ENCODE measurements at places on chromosomes 7 and 10. TPM values are rescaled to one million over a fixed set of nuclear protein-coding genes. Genes with fewer than 3 reads are reported as not detected.
A peak's percentile ranks its signal among the peaks of the same experiment; 100 is the strongest.

GRCh38 chr7:85074992-85075391 is 111.9 kb downstream of the SEMA3D start:
- ATAC-seq: no peak

DNA sequence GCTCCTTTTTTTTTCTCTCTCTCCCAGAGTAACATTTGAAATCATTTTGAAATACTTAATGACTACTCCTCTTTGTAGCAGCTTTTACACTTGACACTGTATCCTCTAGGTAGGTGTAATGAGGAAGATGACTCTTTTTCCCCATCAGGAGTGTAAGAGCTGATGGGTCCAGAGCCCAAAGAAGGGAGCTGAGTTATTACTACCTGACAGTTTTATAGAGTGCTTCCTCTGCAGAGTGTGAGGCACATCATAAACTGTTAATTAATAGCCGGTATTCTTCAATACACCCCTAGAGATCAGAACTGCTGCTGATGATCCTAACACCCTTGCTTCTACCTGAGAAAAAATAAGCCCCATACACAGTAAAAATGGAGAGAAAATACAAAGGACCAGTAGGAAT is 279.8 kb upstream of the SEMA3A start:
- no peak for ATAC-seq

DNA sequence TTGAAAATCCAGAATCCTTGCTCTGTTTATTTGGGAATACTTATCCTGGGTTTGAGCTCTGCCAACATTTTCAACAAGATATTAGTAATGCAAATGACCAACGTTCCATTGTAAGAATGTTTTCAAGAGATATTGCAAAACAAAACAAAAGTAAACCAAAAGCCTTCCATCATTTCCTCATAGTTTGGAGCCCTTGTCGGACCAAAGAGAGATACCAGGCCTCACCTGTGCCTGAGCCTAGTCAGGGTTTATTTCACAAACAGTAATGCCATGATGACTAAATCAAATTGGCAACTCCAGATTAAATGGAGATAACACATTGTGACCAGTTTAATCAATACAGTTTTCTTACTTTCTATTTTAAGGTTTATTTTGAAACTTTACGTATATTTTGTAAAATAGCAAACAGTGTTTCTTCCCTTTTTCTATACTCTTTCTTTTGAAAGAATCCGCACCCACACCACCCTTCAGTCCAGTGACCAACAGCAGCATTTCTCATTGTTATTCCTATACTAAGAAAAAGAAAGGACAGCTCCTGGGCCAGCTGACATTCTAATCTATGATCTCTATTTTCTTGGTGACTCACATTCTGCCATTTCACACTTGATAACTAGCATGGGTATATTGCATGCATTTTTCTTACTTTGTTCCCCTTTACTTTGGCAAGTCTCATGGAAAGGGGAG is 168.5 kb upstream of the MEOX2 start:
- ATAC-seq: no peak

GRCh38 chr7:5661942-5662341 is 119.5 kb downstream of the RNF216 start:
- ATAC-seq: peak; percentile 34

DNA sequence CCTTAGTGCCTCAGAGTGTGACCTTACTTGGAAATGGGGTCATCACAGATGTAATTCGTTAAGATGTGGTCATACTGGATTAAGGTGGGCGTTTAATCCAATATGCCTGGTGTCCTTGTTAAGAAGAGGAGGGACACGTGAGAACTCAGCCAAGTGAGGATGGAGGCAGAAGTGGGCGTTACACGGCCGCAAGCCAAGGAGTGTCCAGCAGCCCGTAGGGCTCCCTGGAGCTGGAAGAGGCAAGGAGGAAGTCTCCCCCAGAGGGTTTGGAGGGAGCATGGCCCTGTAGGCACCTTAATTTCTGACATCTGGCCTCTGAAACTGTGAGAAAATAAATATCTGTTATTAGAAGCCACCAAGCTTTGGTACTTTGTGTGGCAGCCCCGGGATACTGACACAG is 21.3 kb downstream of the DOCK1 start:
- ATAC-seq: no peak

DNA sequence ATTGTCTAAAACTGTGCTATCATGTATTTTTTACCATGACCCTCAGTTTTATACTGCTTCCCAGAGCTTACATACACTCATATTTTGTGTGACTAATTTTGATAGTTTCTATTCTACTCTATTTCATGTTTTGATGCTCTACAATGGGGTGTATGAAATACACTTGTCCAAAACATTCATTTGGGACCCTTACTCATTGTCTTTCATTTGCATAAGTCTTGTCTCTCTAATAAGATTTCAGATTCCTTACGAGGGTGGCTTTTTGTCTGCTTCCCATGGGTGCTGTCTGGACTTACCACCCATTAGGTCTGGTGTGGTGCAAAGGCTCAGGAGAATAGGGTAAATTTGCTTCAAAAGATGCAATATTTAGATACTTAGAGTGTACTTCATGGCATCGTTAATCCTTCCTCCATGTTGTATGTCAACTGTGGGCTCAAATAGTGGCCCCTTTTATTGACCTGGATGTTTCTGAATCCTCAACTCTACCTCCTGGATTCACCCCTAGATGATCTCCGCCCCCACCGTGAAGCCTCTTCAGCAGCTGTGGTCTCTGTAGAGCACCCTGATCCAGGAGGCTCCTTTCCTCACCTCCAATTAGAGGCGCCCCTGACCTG is 3.6 kb upstream of the GIMAP5 start:
- ATAC-seq: no peak

GRCh38 chr7:53475776-53476175 is 440.3 kb downstream of the POM121L12 start:
- ATAC-seq: no peak

DNA sequence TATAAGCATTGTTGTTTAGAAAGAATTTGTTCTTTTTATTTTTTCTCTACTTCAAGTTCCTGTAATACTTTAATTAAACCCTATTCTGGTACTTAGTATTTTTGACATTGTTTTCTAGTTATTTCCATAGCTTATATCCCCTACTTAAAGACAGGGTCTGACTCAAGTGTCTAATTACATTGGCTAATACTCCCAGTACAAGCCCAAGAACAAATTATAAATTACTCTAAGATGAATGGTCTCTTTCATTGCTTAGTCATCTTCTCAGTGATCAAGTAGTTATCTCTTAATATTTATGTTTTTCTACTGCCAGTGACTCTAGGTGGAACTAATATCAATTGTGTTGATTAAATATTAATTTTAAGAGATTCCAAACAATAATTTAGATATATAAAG is 21.6 kb downstream of the AHR start:
- ATAC-seq: no peak

GRCh38 chr10:67573484-67573883 is 122.5 kb downstream of the CTNNA3 start:
- no peak for ATAC-seq

DNA sequence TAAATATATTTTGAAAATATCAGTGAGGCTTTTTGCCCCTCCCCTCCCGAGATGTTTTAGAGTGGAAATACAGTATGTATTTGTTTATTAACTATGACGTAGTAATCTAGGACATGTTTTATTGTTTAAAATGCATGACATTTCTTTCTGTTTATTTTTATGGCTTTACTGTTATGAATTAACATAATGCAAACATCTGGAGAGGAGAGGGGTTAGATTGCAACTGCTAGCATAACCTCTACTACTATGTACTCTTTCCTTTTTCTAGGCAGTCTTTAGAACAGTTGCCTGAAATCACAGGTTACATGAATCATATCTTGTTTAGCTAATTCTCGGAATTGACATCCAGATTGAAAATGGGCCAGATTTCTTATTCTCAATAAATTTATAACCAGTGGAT is 7.4 kb downstream of the BTAF1 start:
- ATAC-seq: no peak

DNA sequence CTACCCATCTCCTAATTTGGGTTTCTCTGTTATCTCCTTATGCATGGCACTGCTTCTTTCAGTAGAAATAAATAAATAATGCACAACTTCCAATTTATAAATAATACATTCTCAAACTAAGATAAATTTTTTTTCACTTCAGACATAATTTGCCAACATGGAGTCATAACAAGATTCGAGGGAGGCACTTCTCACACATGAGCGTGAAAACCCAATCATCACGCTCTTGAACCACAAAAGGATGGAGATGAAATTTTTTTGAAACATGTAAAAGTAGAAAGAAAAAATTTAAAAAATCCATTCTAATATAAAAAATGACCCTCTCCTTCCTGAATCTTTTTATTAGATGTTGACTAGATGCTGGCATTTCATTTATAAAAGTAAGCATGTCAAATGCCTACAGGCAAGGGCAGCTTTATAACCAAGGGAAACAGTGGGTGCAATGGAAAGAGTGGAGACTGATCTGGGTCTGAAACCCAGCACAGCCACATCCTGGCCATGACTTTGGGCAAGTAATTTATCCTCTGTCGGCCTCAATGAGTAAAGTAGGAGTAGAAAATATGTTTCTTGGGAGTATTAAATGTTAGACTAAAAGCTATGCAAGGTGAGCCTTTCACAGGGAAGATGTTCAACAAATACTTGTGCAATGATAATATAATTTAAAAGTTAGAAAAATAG is 185.0 kb downstream of the STK31 start:
- ATAC-seq: no peak

DNA sequence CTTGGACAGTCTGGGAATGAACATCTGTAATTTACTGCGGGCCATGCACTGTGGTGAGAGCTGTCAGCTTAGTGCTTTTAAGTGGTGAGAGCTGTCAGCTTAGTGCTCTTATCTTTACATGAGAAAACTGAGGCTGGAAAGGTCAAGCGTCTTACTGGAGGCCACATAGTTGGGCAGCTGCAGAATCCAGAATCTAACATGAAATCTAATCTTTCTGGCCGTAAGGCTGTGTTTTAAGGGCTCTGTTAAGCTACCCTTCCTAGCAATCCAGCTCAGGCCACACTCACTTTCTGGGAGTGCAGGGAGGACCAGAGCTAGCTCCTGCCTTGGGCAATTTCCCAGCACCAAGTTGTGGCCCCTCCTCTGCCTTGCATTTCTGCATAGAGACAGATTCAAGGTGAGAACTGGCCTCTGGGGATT is 70.2 kb downstream of the SORCS3 start:
- ATAC-seq: no peak

DNA sequence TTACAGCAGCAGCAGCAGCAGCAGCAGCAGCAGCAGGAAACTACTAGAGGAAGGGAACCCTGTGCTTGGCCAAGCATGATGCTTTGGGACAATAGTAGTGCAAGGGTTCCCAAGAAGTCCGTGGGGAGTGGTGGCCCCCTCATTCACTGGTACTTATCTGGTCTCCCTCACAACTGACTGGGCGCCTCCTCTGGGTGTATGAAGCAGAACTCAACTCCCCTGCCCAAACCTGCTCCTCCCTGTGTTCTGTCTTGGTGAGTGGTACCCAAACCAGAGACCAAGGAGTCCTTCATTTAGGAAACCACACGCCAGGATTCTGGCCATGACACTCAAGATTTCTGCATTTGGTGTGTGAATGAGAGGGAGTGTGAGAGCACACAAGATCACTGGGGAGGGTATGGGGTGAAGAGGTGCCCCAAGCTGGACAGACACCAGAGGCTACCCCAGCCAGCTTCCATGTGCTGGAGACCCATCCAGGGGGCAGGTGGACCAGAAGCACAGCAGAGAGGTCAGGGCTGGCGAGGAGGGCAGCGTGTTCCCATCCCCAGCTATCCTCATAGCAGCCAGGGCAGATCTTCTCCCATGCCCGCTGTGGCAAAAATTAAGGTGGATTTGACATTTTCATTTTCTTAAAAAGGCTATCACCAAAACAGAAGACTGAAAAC is 10.6 kb upstream of the ZNF777 start:
- ATAC-seq: no peak

DNA sequence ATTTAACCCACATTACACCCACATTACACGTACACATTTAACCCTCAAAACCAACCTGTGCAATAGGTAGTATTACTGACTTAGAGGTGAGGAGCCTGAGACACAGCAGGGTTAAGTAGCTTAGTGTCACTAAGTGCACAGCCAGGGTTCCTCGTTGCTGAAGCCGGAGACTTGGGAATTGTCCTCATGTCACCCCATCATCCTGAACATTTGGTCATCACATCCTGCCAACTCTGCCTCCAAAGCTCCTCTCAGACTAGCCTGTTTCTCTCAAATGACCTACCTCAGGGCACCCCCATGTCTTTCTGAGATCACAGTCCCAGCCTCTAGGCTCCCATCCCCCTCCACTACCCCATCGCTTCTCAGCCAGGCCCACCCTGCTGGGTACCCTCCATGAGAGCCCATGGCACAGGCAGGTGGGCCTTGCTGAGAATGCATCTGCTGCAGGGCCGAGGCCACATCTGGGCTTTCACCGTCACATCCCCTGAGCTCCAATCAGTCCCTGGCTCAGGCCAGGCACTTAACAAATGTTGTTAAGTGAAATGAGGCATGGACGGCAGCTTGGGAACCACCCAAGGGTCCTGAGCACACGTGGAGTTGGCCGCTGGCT is 21.1 kb upstream of the PCBD1 start:
- ATAC-seq: no peak

DNA sequence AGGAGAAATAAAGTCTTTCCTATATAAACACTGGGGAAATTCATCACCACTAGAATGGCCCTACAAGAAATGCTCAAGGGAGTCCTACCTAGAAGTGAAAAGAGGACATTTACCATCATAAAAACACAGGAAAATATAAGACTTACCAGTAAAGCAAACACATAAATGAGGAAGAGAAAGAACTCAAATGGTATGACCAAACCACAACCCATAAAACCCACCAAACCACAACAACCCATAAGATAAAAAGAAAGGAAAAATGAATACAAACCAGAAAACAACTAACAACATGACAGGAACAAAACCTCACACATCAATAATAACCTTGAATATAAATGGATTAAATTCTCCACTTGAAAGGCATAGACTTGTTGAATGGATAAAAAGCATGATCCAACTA is 71.9 kb upstream of the DIP2C start:
- no peak for ATAC-seq

DNA sequence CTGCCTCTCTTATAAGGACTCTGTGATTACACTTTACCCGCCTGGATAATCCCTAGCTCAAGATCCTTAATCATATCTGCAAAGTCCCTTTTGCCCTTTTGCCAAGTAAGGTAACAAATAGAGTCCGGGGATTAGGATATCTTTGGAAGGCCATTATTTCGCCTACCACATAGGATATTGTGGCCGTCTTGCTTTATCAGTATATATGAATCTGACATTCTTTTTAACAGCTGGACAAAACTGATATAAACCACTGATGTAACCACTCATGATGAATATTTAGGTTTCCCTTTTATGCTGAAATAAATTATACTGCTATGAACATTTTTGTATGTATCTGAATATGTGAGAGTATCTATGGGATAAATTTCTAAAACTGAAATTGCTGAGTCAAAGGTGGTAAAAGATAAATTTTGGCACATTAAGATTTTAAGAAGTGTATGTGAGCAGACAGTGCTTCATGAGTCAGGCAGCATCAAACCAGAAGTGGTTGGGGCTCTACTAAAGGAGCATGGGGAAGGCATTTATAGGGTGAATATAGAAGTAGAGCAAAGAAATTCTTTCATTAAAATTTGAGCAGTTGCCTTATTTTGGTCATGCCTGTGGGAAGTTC is 44.7 kb downstream of the AVL9 start:
- no peak for ATAC-seq

Gene MSRB2
- total RNA-seq: 48.2 TPM

Gene SMO
- 12.0 TPM for total RNA-seq

Gene MALRD1
- total RNA-seq: 2.2 TPM

Gene CCDC7
- total RNA-seq: 20.8 TPM

Measured in gastroesophageal sphincter (tissue), 4 donors.